ENCODE measurements at places on chromosomes 11 and 22.

DNA sequence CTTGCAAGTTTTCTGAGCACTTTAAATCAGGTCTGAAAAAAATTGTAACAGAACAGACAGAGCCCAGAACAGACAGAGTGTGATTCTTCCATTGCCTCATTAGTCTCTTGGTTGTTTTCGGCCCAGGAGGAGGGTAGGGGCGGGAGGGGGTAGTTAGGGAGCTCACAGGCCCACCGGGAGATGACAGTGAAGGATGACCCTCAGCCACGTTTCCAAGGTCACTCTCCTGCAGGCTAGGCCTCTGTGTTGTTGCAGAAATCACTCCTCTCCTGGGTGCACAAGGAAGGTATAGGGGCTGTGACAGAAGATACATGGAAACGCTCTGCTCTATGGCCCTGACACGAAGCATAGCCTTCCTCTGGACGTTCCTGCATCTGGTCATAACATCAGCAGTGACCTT, 69.3 kb downstream of the ABTB2 start:
- no peak for DNase-seq

DNA sequence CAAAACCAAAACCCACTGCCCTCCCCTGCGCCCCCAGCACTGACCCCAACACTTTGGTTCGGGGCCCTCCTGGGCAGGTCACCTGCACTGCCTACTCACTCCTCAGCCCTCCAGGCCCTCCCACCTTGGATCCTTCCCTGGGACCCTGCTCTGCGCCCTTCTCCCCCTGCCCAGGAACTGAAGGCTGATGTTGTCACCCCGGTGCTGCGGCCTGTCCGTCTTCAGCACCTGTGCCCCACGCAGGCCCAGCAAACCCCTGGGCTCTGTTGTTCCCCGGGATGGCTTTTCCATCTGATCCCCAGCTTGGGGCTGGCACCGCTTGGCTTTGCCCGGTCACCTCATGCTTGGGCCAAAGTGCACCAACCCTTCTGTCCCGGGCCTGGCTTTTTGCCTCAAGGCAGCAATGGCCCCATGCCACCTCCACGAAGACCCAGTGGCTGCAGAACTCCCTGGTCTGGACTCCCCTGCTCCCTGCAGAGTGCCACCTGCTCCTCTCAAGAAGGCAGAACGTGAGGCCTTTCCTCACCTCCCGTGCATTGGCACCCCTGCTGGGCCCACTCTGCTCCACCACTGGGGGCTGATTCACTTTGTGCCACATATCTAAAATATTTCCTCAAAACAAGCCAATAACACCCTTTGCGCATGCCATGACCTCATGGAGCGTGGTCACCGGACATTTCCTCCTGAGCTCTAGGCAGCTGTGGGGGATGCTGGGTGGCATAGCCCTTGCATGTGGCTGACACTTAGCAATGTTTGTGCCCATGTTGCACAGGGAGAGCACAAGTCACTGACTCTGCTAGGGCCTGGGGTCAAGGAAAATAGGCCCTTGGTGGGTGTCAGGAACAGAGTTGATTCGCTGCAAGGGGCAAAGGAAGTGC, 8.8 kb downstream of the PPM1F start:
- DNase-seq = no peak

DNA sequence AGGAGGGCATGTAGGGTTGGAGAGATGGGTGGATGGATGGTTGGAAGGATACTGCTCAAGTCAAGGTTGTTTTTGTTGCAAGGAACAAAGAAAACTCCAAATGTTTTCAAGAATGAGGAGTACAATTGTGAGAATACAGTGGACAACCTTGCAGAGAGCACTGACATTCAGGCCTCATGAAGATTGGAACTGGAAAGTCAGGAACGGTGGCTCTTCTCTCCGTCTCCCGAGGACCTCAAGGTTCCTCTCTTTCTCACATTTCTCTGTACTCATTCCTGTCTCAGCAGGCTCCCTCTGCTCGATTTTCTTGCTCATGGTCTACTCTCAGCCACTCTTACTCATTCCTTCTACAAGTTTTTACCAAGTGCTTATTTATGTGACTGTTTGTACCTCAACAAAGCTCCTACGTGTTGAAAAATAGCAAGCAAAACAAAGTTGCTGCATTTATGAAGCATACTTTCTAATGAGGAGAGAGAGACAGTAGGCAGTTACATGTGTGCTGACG, 97.6 kb downstream of the SWAP70 start:
- no peak for DNase-seq

- DNase-seq = no peak
These were observed 81.1 kb downstream of the LARGE2 start for GRCh38 chr11:46003572-46003971.

Measured in activated CD4-positive, alpha-beta T cell treated with anti-CD3 and anti-CD28 coated beads, Interleukin-2, Interleukin-6, amounts not matched to agents 100 ng/mL and 50 ng/mL, durations not matched to agents 16 hours and 8 hours (primary cell).